ENCODE measurements at places on chromosomes 13 and 19.
A peak's percentile ranks its signal among the peaks of the same experiment; 100 is the strongest.

- DNase-seq, result no peak
Observed at GRCh38 chr13:100176801-100177400, 88.0 kb downstream of the PCCA start.

- no peak for DNase-seq
Observed at GRCh38 chr13:110684388-110685056, 21.4 kb downstream of the CARS2 start.

DNA sequence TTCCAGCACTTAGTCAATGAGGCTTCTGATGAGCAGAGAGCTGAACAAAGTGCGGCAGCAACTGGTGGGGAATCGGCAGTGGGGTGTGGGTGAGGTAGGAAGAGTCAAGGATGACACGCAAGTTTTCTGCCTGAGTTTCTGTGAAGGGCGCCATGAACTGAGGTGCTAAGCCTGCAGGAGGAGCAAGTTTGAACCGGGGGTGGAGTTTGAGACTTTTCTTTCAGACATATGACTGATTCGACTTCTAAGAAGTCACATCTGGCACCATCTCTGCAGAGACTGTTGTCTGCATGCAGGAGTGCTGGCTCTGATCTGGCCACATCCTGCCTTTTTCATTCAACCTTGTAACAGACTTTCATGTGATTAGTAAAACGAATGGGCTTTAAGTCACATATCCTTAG is 14.8 kb upstream of the GPI start:
- DNase-seq, result no peak

DNA sequence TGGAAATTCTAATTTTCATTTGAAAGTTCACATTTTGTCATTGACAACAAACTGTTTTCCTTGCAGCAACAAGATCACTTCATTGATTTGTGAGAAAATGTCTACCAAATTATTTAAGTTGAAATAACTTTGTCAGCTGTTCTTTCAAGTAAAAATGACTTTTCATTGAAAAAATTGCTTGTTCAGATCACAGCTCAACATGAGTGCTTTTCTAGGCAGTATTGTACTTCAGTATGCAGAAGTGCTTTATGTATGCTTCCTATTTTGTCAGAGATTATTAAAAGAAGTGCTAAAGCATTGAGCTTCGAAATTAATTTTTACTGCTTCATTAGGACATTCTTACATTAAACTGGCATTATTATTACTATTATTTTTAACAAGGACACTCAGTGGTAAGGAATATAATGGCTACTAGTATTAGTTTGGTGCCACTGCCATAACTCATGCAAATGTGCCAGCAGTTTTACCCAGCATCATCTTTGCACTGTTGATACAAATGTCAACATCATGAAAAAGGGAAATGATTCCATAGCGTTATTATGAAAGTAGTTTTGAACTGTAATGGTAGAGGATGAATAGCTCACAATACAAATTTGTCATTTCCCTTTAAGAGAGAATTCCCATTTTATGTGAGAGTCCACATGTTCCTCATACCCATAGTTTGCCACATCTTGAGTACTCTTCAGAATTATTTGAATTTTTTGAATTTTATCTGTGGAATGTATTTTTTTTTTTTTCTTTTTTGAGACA is 2.6 kb downstream of the BRCA2 start:
- no peak for DNase-seq

- no peak for DNase-seq
Observed at GRCh38 chr13:20482787-20483186, 42.9 kb downstream of the CRYL1 start.

DNA sequence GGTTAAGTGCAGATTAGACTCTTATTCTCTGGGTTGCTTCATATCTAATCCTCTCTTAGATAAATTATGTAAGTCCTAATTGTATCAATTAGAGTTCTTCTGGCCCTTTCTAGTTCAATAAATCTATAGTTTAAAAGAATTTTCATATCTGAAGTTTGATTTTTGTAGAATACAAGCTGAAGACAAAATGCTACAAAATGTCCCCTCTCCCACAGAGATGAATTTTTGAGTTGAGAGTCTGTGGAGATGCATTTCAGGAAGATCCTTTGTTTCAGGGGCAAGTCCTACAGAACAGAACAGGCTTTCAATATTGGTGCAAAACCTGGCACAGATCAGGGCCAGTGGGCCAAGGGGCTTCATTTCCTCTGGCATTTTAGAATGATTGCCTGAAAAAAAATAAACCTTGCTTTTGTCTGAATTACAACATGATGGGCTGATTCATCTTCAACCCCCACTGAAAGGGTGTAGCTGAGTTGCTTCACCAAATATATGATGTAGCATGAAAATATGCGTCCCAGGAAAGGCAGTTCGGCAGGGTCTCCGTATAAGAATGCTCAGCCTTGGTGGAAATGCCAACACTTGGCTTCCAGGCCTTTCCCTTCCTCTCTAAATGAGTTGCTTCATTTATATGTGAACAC is 6.4 kb upstream of the IPO5 start:
- DNase-seq, result no peak

- DNase-seq, result no peak
Observed at GRCh38 chr13:31160857-31161556, 697 bp downstream of the HSPH1 start.

DNA sequence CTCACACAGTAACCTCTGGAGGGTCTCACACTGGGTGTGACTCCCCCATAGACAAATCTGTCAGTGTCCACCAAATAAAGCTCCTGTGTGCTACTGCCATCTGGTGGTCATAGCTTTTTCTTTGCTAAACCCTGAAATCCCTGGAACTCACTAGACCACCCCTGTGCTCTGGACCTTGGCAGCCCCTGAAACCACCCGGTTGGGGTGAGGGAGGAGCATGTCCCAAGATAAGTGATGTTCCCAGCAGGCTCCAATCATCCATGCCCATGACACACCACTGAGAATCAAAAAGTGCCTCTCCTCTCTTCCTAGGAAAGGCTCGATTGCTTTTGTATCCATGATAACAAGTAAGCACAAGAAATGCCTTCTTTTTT is 6.5 kb upstream of the HSD17B14 start:
- DNase-seq, result no peak

DNA sequence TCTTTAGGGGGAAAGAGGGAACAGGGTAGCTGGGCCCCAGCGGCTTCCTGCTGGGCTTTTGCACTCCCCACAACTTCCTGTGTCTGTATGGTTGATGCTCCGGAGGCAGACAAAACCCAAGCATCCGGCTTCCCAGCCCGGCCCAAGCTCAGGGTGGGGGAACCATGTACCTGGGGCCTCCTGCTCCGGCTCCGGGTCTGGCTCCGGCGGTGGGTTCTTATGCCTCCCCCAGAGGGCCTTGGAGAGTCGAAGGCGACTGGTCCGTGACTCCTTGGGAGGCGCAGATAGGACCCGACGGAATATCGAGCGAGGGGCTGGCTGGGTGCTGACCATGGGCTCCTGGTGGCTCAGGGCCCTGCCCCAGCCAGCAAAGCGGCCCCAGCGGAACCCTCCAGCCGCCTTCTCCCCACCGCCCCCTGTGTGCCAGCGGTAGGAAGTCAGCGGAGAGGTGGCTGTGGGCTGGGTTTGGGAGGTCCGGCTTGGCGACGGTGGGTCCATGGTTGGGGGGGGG is 428 bp downstream of the RASAL3 start:
- peak; percentile 87 for DNase-seq

DNA sequence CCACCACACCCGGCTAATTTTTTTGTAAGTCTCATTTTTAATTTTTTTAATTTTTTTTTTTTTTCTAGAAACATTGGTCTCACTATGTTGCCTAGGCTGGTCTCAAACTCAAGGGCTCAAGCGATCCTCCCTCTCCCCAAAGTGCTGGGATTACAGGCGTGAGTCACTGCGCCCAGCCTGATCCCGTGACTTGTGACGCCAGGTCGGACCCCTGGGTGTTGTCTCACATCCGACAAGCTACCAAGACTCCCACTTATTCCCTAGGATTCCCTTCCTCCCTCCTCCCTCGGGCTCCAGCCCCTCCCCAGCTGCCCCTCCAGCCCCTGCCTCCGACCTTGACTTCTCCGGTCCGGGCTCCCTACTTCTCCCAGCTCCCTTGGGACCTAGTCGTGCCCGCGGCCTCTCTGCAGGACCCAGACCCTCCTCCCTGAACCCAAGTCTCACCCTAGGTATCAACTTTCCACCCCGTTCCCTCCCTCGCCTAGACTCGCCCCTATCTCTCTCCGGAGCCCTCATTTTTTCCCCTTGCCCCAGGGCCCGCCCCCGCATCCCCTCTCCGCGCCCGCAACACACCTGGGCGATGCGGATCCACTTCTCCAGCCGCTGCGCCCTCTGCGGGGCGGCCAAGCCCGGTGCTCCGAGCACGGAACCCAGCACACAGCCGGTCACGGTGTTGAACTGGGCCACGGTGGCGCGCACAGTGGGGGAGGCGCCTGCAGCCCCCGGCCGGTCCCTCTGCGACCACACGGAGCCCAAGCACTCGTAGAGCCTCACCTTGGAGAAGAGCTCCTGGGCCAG is 13.1 kb downstream of the RGL3 start:
- no peak for DNase-seq

GRCh38 chr19:14347999-14348889 is 33.0 kb upstream of the ADGRE5 start:
- DNase-seq, result no peak

- DNase-seq, result no peak
Observed at GRCh38 chr13:94696171-94696570, 16.2 kb downstream of the SOX21 start.

DNA sequence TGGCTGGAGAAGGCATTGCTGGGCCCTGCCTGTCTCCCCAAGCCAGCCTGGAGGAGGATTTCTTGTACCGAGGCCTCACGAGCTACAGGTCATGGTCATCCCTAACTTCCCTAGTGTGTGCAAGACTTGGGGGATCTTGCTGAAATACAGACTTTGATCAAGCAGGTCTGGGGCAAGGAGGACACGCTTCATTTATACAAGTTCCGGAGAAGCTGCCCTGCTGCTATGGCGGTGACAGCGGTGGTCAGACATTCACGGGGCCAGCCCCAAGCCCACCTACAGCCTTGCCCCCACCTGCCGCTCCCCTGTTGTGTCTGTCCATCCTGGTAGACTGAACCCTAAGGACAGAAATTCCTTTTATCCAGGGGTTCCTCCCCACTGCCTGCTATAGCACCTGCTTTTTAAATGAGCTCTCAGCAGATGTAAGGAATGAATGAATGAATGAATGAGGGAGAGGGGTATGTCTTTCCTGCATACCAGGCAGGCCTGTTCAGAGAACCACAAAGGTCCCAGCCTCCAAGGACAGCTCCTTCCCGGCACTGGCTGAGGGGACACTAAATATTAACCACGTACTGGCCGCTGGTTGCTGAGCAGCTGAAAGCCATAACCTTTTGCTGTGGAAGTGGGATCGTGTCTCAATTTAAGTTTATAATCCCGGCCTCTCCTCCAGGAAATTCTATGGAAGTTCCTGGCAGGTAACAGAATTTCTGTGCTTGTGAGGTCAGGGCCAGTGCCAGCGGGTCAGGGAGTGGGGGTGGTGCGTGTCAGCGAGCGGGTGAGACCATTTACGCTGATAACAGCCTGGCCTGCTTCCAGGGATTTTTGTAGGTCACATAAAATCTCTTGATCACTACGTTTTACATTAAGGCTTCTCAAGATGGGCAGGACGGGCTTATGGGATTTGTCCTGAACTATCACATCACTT is 27.1 kb downstream of the TSSK6 start:
- DNase-seq, result no peak

- DNase-seq, result no peak
Observed at GRCh38 chr13:49669735-49670309, 21.5 kb downstream of the EBPL start.

DNA sequence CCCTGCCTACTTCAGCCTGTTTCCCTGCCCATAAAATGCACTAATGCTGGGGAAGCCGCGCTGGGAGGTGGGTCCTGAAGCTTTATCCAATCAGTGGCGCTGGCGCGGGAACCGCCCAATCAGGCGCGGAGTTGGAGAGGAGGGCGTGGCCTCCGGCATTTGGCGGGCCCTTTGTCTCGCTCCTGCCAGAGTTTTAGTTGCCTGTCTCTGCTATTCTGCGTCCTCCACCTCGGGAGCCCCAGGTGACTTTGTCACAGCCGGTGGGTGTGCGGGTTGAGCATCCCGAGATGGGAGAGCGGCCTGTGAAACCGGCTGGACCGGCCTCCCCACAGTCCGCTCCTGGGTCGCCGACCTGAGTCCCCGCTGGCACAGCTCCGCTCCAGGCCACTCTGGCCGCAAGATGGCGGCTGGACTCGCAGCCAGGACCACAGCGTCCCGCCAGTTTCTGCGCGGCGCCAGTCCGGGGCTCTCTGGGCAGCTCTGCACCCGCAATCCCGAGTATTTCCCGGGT is 30.7 kb upstream of the ZNF429 start:
- no peak for DNase-seq

- DNase-seq, result no peak
Observed at GRCh38 chr19:8643860-8644653, 13.6 kb downstream of the NFILZ start.

GRCh38 chr13:97474349-97474980 is 40.5 kb downstream of the RAP2A start:
- DNase-seq, result no peak

DNA sequence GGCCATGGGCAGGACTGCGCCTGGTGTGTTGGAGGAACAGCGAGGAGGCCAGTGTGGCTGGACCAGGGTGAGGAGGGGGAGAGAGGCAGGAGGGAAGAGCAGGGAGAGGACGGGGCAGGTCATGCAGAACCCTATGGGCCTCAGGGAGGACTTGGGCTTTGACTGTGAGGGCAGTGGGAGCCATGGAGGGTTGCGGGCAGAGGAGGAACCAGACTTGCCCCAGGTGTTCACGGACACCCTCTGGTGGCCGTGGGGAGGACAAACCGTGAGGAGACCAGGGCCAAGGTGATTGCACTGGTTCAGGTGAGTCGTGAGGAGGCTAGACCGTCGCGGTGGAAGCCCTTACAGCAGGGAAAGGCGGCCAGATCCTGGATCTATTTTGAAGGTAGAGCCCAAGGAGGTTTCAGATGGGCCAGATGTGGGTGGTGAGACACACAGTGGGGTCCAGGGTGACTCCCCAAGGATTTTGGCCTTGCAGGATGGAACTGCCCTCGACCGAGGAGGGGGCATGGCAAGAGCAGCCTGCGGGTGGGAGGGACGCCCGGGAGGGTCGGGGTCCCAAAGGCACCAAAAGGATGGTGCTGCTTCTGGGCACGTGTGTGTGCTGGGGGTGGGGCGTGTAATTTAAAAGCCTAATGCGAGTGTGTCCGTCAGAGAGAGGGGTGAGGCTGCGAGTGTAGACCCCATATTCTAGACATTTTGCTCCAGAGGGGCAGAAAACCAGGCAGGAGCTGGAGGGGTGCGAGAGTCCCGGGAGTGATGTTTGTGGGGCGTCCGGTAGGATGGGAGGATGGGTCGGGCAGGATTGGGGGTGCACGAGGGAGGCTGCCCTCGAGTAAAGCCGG is 2.7 kb upstream of the REXO1 start:
- DNase-seq, result no peak

- no peak for DNase-seq
Observed at GRCh38 chr13:41054212-41054877, 7.0 kb upstream of the WBP4 start.

DNA sequence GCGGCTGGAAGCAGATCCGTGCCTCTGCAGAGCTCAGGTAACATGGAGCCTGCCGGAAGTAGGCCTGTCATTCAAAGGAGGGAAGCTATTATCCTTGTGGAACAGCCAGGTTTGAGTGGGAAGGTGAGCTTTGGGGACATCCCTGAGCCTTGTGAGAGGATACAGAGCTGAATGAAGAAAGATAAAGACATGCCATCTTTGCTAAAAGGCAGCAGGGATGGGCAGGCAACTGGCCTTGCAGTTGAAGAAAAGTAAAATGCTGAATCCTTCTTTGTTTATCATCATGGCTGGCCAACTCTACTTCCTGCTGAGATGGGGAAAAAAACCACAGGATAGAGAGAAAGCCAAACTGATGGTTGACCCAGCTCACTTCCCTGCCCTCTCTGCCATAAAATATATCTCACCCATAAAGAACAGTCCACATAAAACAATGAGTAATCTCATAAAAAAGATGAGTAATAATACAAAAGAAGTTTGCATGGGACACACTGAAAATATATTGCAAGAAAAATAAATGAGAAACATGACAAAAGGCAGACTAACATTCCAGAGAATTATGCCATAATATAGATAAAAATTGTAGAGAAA is 226.3 kb downstream of the DLEU7 start:
- no peak for DNase-seq

Data from CMK (cell line).